ENCODE measurements at places on chromosomes 6 and 20.

GRCh38 chr6:106431972-106432371 is 71.5 kb downstream of the CRYBG1 start:
- no peak for DNase-seq

DNA sequence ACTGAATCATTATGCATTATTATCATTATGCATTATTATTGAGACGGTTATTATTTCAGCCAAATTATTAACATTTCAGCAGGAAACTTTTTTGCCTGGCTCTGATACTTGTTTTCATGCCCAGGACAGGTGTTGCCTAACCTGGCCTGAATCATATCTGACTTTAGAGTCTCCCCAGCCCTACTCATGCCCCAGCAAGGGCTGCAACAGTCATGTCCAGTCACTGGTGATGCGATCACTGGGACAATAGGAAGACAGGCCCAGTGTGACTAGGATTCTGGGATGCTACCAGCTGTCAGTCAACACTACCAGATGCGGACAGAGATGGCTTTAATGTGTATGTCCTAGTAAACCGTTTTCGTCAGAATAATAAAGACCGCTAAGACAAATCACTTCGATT is 285.0 kb downstream of the KHDC1L start:
- no peak for DNase-seq

DNA sequence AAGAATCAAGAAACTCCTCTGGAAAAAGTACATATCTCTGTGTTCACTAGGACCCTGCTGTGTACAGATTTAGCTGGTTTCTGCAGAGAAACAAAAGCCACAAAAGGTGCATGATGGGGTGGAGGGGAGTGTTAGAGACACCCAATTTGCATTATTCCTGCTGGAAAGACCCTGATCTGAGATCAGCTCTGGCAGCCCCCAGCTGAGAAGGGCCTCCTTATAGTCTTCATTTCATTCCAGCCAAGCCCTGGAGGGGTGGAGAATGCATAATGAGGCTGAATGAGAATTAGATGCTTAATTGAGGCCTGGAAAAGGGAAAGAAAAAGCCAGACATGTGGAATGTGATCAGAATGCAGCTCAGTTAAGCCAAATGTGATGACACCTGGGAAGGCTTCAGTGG is 545.6 kb downstream of the KIF16B start:
- DNase-seq: no peak

- DNase-seq: no peak
Observed at GRCh38 chr20:24956001-24956841, 7.2 kb downstream of the CST7 start.

DNA sequence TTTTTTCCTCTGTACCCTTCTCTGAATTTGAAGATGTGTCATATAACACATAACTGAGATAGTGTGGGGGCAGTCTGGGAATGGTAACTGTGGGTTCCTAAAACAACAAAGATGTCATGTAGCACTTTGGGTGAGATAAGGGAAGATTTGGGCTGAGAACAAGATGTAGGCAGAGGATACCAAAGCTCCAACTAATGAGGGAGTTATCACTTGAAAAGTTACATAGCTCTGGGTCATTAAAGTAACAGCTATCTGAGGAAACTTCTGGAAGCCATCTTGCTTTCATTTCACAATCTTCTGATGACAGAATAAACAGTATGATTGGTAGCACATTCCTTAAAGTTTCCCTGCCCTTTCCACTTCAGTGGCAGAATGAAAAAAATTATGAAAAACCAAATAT is 255.4 kb downstream of the TBX18 start:
- peak; percentile 58 for DNase-seq

- DNase-seq: no peak
Observed at GRCh38 chr20:20956513-20956931, 149.6 kb downstream of the LINC00237 start.

GRCh38 chr20:57529160-57529585 is 4.2 kb upstream of the CTCFL start:
- DNase-seq: no peak
